ENCODE measurements at places on chromosomes 4 and X.
A peak's percentile ranks its signal among the peaks of the same experiment; 100 is the strongest.

- DNase-seq: no peak
Measured at GRCh38 chrX:47540754-47541538, 20.1 kb upstream of the ARAF start.

GRCh38 chr4:80240976-80241375 lies 25.5 kb upstream of the FGF5 start:
- no peak for DNase-seq

DNA sequence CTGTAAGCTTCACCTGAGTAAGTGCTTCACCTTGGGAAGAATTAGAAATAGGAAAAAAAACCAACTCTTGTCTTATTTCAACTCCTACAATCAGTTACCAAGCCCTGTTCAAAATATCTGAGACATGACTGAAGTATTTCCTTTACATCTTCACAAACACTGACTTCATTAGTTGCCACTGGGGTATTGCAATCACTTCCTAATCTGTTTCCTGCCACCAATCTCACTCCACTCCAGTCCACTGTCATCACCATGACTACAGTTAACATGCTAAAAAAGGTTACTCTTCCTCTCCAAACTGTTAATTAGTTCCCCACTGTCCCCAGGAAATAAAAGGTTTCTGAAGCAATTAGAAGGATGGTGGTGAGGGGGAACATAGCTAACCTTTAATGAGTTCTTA lies 3.3 kb upstream of the SUPT20HL1 start:
- DNase-seq: no peak

DNA sequence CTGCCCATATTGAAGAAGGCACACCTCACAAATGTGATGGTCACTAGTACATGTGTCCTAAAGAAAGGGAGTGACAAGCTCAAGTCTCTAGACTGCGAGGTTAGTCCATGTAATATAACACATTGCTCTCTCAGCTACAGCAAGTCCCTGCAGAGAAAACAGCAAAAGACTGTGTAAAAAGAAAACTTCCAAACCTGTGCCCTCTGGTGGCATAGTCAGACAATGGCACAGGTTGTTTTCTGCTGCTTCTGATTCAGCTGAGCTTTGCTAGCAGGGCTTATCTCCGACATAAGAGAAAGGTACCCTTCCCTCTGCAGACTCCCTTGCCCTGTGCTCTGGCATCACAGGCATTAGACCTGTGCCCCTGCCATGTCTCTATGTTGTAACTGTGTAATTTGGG lies 1.4 kb upstream of the SERPINA7 start:
- no peak for DNase-seq

DNA sequence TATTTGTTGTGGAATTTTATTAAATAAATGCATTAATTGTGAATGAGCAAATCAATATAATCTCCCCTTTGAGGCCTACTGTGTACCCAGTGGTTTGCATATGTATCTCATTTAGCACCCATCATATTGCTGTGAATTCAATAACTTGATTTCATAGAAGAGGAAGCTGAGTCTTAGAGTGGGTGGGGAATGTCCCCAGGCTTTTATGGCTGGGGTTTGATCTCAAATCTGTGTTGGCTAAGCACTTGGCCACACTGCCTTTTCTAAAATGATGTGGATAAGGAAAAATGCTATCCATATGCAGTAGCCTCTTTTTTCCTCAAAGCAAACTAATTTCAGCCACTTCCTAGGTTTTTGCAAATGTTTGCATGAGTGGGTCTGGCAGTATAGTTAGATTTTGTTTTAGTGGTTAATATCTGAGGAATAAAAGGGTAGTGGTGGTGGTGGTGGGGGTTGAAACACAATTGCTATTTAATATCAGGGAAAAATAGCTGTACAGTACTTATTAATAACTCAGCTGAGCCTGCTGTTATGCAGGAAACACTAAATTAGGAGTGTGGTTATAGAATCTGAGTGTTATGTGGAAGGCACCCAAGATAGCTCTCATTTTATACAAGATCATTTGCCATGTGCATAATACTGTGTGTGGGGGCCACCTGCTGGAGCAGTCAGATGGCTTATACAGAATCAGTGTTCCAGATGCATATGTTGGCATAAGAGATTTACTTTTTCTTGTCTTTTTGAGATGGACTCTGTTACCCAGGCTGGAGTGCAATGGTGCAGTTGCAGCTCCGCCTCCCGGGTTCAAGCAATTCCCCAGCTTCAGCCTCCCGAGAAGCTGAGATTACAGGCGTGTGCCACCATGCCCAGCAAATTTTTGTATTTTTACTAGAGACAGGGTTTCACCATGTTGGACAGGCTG lies 108.0 kb downstream of the TMEM131L start:
- DNase-seq: peak; percentile 37

- DNase-seq: no peak
Measured at GRCh38 chr4:40976343-40976742, 226.6 kb downstream of the NSUN7 start.

- DNase-seq: no peak
Measured at GRCh38 chr4:137599734-137600133, 67.4 kb upstream of the PCDH18 start.

DNA sequence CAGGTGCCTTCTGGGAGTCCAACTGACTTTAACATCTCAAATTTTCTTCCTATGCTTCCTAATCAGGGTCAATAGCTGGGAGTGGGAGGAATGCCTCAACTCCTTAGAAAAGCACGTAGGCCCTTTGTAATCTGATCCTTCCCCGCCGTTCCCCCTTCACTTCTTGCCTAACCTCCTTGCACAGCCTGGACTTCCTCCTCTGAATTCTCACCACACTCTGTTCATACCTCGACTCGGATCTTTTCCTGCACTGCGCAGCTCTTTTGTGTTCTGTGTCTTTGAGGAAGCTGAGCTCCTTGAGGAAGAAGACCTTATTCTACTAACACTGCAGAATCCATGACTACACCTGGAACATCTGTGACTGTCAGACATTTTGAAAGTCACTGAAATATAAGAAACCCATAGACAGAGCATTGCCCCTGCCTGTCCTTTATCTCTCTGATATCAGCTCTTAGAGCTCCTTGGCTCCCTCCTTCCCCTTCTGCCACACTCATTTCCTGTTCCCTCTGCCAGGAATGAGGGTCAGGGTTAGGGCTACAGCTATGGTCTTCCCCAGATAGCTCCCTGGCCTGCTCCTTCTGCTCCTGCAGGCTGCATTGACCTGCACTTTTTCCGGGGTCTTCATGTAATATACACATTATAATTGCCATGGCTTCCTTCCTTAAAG lies 140.2 kb upstream of the LDB2 start:
- DNase-seq: no peak

GRCh38 chrX:115988825-115989224 lies 181.7 kb upstream of the AGTR2 start:
- DNase-seq: no peak

DNA sequence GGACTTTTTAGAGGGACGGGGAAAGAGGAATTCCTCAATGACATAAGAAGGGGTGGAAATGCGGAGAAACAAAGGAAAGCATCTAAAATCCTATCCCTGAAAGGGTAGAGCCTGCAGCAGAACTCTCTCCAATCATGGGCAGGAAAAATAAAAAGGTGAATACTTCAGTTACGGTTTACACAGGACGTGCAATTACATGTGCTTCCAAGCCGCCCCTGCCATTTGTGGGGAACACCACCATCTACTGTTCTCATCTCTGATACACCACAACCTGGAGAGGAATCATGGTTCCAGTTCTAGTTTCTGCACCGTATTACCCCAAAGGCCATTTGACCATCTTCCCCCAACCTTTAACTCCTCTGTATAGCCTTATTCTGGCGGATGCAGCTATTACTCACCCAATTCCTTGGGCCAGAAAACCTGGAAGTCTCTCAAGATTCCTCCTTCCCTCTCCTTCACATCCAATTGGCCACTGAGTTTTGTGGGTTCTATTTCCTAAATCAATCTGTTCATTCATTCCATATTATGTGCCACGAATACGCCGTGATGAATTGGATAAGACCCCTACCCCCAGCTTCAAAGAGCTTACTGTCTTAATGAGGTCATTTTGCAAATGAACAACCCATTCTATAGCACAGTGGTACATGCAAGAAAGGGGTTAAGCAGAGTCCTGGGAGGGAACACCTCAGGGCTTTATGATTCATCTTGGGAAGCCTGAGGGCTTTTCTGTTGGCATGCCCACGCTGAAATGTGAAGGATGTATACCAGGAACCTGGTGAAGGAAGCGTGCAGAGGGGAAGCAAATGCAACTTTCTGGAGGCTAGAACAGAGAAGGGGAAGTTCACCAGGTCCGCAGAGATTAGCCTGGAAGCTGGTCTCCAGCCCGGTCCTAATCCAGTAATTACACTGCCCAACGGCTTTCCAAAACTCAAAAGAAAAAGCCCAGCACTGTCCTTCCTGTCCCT lies 1.4 kb upstream of the MSL3 start:
- no peak for DNase-seq

GRCh38 chr4:46073778-46074177 lies 50.1 kb downstream of the GABRG1 start:
- DNase-seq: no peak

GRCh38 chrX:10230222-10230621 lies 73.4 kb downstream of the CLCN4 start:
- DNase-seq: no peak

GRCh38 chrX:9770319-9770718 lies 4.7 kb upstream of the GPR143 start:
- DNase-seq: no peak

GRCh38 chr4:151955721-151956380 lies 195.0 kb upstream of the GATB start:
- no peak for DNase-seq

DNA sequence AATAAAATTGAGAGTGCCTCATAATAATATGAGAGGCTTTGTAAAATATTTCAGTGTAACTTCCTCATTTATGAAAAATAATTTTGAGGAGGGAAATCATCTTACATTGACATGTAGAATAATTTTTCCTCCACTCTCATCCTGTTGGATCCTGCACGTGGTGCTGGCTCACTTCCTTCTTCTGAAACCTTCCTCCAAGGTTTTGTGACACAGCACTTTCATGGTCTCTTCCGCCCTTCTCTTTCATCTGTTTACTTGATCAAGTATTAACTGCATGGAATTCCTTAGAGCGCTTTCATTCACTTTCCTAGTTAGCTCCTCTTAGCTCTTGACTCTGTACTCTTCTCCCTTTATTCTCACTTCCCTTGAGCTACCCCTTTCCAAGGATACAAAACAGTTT lies 246.5 kb downstream of the RAPGEF2 start:
- DNase-seq: no peak

DNA sequence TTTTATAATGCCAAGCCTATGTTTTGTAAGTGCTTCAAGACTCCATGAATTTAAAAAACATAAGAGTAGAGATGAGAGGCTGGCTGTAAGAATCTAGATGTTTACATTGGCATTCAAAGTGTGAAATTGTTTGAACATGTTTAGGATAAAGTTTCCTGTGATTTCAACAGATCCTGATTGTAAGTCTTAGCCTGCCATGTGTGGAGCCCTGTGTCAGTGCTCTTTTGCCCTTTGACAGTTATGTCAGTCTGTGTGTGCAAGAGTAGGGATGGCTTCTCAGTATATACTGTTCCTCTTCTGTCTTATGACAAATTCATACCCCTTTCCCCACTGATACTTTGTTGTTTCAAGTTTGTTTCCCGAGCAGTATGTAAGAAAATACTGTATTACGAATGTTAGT lies 68.2 kb downstream of the USP9X start:
- no peak for DNase-seq

- DNase-seq: peak; percentile 6
Measured at GRCh38 chrX:46686003-46686645, 72.8 kb downstream of the SLC9A7 start.

DNA sequence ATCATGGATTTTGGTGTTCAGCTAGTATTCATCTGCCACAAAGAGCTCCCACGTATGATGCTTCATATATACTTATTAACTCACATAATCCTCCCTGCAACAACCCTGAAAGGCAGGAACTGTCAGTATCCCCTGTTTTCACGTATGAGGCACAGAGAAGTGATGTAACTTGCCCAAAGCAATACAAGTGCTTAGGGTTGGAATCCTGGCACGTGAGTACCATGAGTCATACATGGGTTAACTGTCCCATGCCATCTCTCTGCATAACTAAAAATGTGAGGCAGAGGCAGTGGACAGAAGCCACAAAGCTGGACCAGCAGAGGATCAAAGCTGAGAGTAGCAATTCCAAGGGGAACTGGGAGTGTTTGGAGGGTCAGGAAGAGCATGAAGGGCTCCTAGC lies 35.7 kb upstream of the EGFL6 start:
- no peak for DNase-seq

DNA sequence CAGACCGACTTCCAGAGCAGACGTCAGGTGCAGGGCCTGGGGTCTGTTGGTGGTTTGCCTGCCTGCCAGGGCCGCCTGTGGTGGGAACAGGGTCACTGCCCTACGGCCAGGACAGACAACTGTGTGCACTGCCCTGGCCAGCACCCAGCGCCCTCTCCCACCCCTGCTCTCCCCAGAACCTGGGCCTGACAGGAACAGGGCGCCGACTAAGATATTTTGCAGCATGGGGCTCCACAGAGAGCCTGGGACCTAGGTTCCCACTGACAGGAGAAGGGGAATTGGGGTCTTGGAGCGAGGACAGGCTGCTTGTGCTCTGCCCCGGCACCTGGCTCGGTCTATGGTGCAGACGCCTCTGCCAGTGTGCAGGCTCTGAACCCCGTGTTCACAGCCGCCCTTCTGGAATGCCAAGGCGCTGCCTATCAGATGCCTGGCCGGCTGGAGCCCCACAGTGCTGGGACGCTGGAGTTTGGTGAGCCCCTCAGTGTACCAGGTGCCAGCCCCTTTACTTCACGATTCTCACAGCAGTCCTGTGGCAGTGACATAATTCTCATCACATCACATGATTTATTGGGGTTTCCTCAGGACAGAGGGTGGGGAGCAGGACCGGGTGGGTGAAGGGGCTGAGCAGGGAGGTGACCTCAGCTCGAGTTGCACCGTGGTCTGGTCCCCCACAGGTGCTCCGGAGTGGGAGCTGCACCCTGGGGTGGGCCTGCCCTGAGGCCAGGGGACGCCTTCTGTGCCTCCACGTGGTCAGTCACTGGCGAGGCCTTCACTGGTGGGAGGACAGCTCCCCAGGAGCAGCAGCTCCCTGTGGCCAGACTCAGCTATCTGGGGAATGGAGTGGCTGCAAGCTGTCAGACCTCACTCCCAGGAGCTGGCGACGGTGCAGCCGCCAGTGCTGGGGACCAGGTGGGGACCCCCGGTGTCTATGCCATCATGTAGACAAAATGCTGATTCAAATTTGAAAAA lies 113.8 kb upstream of the LRPAP1 start:
- no peak for DNase-seq

DNA sequence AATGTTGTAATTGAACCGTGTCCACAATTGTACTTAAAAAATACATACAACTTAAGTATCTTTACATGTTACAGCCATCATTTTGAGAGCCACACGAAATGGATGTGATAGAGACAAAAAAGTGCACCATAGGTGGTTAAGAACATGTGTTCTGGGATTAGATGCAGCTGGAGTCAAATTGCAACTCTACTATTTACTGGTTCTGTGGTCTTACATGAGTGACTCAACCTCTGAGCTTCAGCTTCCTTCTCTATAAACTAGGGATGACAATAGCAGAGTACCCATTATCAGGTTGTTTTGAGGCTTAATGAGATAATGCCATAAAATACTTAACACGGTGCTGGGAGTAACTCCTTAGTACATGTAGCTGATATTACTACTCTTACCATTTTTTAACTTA lies 130.4 kb downstream of the IDS start:
- no peak for DNase-seq

GRCh38 chrX:19172741-19173140 lies 50.5 kb upstream of the ADGRG2 start:
- DNase-seq: no peak

- no peak for DNase-seq
Measured at GRCh38 chr4:165754664-165755063, 118.4 kb upstream of the TLL1 start.
